ENCODE measurements at places on chromosomes 7 and 10.

DNA sequence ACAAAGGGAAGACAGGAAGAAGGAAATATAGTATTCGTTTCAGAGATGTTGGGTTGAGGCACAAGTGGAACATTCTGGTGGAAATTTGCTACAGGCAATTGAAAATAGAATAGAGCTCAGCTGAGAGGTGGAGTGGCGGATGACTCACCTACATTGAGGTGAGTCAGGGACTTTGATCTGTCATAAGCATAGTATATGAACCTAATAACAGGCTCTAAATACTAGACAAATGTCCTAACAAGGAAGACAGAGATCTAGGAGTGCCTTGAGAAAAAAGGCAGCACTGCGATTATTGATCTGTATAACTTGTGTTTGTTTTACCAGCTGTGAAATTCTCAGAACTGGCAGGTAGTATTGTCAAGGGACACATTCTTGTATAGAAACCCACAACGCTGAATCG, 907 bp upstream of the IFRD1 start:
- DNase-seq, result peak; percentile 44

DNA sequence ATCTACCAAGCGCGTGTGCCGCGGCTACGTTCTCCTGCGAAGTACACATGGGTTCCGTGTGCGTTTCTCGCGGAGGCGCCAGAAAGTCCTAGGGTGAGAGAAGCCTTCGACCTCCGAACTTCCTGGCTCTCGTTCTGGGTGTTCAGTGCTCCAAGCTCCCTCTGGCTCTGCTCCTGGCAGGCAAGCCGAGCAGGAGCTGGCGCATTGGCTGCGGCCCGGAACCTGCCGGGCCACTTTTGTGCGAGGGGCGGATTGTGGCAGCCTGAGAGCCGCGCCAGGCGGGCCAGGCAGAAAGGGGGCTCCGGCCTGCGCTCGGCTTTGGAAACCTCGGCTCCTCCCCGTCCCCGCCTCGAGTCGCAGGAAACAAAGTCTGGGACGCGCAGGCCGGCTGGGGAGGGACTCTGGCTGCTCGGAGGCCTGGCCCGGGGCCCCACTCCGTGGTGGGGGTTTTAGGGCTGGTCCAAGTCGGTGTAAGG, 9.6 kb downstream of the EMX2 start:
- no peak for DNase-seq

- DNase-seq, result no peak
Observed at GRCh38 chr10:83925133-83925532, 214.2 kb upstream of the GHITM start.

- no peak for DNase-seq
Observed at GRCh38 chr7:45151131-45151684, 6.4 kb upstream of the RAMP3 start.

DNA sequence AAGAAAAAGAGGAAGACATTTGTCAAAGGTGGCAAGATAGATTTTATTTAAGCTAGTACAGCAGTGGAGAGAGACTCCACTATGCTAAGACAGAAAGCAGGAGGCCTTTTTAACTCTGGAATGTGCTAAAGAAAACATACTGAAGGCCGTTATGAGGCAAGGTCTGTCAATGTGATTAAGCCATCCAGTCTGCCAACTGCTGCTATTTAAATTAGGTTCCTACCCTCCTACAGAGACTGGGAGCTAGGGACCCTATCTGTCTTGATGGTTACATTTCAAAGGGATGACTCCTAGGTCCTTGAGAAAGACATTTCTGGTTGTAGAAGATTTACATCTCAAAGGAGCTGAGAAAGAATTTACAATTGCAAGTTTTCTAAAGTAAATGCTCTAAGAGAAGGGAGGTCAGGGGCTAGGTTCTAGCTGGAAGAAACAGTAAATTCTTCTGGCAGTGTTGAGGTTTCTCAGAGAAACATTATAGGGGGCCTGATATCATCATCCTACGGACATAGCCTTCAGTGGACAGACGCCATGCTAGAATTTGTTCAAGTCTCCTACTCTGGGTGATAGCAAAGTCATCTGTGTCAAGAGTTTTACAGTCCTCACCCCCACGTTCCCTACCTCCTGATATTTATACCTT, 211.6 kb downstream of the PHF14 start:
- no peak for DNase-seq

DNA sequence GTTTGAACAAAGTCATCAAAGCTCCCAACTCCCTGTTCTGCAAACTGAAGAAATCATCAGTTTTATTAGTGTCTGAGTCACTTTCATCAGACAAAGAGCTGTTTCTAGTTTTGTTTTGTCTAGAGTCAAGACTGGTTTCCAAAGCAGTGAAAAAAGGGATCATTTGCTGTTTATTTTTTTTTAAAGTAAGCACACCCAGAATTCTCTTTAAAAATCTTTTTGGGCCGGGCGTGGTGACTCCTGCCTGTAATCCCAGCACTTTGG, 972.0 kb upstream of the CELF2 start:
- no peak for DNase-seq

GRCh38 chr7:116653204-116653603, 18.8 kb upstream of the MET start:
- DNase-seq, result no peak
